ENCODE measurements at places on chromosomes 12 and 14.
A peak's percentile ranks its signal among the peaks of the same experiment; 100 is the strongest.

GRCh38 chr12:8771072-8771471 lies 51.3 kb upstream of the A2ML1 start:
- no peak for DNase-seq

DNA sequence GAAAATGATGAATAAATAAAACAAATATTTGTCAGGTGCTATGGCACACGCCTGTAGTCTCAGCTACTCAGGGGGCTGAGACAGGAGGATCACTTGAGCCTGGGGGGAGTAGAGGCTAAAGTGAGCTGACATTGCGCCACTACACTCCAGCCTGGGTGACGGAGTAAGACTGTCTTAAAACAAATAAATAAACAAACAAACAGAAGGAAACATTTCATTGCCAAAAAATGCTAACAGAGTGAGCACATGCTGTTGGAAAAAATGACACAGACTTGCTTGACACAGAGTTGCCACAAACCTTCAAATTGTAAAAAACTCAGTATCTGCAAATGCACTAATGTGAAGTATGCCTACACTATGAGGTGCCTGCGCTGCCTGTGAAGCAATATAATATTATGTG lies 50.8 kb upstream of the AP4S1 start:
- peak; percentile 26 for DNase-seq

GRCh38 chr12:113795445-113795844 lies 170.7 kb downstream of the RBM19 start:
- no peak for DNase-seq

GRCh38 chr12:44674875-44675274 lies 201.2 kb downstream of the NELL2 start:
- peak; percentile 4 for DNase-seq

GRCh38 chr14:80637756-80638619 lies 303.6 kb downstream of the CEP128 start:
- DNase-seq = no peak

- DNase-seq = no peak
These were observed 30.6 kb downstream of the NGB start for GRCh38 chr14:77240336-77240915.

DNA sequence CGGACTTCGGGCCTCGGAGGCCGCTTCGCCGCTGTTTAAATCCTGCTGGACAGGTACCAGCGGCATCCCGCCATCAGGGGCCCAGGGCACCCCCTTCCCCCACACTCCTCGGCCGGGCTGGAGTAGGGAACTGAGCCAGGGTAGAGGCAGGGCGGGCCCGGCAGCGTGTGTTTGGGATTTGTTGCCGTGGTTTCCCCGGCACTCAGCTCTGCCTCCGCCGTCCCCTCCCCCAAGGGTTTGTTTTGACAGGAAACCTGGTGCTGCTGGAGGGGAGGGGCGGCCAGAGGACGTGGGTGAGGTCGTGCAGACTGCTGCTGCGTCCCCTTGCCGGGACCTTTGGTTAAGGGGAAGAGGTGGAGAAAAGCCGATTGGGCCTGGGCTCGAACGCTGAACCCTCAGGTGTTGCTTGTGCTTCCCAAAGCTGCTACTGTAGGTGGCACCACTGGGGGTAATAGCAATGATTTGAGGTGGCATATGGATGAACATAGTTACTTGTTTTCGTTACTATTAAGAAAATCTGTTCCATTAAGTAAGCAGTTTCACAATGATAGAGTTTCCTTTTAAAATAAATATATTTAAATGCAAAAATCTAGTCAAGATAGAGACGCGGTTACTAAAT lies 778 bp downstream of the TCP11L2 start:
- peak; percentile 44 for DNase-seq

GRCh38 chr14:67004521-67004920 lies 184.7 kb upstream of the GARIN2 start:
- peak; percentile 83 for DNase-seq

DNA sequence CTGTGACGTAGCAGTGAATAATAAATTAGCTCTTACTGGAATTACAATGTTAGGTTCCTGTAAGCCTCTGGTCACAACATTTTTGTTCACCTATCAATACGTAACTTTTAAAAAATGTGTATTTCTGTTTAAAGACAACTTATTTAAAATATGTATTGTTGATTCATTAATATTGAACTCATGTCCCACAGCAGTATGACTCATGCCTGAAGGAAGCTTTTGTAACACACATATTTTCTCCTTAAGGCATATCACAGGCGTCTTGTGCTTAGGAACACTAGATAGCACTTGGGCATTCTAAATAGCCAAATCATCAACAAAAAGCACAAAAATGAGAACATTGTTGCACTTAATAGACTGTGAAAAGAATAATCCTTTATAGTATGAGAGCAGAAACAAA lies 92.5 kb downstream of the GPHN start:
- DNase-seq = peak; percentile 70

- DNase-seq = peak; percentile 5
These were observed 308.4 kb upstream of the LRFN5 start for GRCh38 chr14:41298328-41298690.

DNA sequence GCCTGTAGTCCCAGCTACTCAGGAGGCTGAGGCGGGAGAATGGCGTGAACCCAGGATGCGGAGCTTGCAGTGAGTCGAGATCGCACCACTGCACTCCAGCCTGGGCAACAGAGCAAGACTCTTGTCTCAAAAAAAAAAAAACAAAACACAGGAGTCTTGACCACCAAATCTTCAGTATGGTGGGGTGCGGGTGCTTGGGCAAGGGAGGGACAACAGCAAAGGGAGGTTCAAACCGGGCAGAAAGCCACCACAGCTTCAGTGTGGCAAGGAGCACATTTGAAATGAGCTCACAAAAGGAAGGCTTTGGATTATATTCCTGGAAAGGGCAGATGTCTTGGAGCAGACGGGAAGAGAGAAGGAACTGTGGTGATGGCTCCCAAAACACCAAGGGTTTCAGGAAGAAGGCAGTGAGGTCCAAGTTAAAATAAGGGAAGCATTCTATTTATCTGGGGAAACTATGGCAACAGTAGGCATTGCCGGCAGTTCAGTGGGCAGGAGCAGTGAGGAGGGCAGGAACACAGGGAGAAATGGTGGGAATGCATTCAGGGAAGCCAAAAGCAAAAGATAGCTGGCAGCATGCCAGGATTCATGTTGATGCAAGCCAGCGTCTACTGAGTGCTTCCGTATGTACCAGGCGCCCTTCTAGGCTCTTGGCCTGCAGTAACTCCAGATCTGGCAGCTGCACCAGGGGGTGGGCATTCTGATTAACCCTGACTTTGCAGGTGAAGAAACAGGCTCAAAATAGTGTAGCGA lies 51.0 kb upstream of the SRSF5 start:
- DNase-seq = peak; percentile 75

DNA sequence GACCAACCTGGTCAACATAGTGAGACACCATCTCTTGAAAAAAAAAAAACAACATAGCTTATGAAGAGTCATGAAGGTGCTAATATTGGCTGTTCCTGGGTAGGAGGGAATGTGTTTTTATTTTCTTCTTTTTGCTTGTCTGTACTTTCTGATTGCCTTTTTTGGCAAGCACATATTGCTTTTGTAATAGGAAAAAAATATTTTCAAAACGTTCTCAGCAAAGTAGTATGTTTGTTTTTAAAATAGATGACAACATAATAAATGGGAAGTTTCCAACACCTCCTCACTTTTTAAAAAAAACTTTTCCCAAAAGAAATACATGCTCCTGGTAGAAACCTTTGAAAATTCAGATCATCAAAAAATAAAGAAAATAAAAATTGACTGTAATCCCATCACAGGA lies 20.9 kb downstream of the FOS start:
- DNase-seq = no peak

GRCh38 chr12:100789146-100789545 lies 5.4 kb upstream of the ANO4 start:
- peak; percentile 60 for DNase-seq

DNA sequence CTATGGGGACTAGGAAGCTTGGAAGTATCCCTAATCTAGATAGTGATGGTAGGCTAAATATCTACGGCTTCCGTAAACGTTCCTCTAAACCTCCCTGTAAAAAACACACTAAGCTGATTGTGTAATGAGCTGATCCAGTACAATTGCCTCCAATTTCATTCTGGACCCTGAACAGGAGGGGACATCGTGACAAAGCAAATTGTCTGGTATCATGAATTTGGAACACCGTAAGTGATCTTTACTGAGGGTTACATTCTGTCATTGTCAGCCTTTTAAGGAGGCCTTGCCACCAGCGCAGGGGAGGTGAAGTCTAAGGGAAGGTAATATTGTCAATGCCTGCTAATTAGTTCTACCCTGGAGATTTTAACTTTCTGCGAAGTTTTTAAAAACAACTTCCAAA lies 487 bp upstream of the MGST1 start:
- no peak for DNase-seq

DNA sequence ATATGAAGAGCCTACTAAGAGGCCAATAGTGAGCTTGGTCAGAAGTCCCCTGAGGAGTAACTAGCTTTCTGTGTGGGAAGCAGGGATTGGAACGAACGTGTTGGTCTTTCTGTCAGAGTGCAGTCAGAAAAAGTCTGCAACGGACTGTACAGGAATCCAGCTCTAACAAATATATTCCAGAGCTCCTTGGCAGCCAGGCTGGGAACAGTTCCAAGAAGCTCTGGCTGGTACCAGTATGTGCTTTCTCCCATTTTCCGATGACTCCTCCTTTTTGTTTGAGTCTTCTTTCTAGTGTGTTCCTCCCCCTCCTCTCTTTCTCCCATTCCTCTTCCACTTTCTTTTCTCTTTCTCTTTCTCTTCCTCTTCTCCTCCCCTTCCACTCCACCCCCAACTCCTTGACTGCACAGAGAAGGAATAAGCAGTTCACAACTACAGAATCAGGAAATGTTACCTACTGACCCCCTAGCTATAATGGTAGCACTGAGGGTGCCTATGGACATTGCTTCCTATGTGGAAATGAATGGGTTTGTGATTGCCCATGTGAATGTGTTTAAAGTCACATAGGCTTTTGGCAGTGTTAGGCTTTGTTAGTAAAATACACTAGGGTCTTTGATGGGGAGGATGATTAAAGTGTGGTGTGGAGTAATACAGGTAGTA lies 59.9 kb downstream of the TTLL5 start:
- peak; percentile 63 for DNase-seq

DNA sequence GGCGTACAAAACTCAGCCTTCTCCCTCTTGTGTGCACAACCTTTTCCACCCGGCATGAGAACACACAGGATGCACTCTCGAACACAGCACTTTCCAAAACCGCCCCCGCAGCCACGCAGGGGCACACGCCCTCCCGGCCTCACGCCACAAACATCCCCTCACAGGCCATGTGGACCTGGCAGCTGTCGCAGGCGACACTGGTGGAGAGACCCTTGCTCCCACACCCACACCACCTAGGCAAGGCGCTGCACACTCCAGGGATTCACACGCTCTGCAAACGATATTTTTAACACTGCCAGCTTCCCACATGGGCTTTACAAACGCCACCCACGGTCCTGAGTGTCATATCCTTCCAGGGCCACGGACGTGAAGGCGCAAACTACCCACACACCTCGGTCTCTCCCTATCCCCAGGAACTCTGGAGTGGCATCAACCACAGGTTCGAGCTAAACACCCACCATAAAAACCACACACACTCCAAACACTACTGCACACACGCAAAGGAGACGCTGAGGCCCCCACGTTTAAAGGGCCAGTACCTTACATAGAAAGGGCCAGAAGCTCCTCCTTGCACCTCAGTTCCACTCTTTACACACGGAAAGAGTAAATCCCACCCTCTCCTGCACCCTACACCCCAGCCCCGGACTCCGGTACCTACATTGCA lies 12.4 kb upstream of the ITGB7 start:
- peak; percentile 69 for DNase-seq

DNA sequence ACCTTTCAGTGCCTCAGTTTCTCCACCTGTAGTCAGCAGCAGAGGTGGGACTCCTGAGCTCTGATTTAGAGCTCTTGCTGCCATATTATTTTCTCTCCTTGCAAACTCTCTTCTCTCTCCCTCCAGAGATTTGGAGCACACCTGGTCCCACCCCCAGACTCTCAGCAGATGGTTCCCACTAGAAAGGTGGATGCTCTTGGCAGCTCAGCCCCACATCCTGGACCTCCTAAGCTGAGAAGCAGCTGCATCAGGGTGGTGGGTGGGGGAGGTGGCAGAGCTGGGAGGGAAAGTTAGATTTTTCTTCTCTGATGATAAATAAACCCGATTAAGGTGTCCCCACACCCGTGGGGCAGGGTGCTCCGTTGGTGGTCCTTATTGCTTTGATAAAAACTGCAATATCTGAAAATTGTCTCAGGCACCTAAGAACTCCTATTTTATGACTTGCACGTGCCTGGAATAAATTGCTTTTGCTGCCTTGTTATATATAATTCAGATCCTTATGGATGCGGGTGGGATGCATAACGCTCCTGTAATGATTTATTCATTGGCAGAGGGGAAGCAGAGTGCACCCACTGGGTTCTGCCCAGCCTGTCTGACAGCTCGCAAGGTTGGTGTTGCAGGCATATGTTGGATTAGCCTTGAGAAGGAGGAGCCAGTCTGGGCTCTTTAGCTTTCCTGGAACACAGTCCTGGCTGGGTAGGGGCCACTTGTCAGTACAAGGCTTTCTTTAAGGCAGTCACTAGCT lies 214.2 kb downstream of the SUDS3 start:
- no peak for DNase-seq

GRCh38 chr12:4947253-4947652 lies 37.5 kb downstream of the KCNA1 start:
- no peak for DNase-seq

GRCh38 chr12:46627686-46628085 lies 198.1 kb downstream of the SLC38A4 start:
- DNase-seq = peak; percentile 12

DNA sequence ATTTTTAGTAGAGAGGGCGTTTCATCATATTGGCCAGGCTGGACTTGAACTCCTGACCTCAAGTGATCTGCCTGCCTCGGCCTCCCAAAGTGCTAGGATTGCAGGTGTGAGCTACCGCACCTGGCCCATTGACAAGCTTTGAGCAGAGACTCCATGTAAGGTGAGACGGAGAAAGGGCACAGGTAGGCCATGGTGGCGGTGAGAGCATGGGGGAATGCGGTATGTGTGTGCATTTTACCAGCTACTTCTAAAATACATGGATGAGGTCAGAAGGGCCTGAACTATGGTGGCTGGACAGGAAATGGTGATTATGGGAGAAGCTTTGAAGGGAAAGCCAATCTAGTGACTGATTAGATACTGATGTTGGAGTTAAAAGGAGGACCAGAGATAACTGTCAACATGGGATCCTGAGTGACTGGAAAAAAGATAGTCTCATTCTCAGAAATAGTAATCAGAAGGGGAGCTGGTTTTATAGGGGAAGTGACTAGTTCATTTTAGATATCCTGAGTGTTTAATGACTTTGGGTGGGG lies 21.9 kb upstream of the PTPRB start:
- DNase-seq = no peak

- DNase-seq = no peak
These were observed 313.1 kb downstream of the RAD51B start for GRCh38 chr14:68132563-68133121.

GRCh38 chr12:22190969-22191368 lies 143.5 kb downstream of the ST8SIA1 start:
- DNase-seq = no peak

DNA sequence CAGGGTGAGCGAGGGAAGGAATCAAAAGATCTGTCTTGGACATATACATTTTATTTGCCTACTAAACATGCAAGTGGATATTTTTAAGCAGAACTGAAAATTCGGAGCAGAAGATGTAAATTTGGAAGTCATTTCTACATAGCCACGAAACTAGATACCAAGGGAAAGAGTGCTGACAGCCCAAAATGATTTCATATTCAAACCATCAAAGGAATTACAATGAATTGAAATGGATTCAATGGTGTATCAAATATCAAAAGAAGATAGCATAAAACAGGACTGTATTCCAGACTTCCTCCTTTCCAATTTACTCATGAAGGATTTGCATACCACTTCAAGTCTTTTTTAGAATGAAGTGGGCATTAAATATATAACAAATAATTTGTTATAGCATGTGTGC lies 313.5 kb upstream of the KITLG start:
- no peak for DNase-seq

Measured in astrocyte (in vitro differentiated cells and primary cell).